Pulmonary artery endothelial cell (primary cell): ENCODE measurements at places on chromosomes 7 and 10.
A peak's percentile ranks its signal among the peaks of the same experiment; 100 is the strongest.

DNA sequence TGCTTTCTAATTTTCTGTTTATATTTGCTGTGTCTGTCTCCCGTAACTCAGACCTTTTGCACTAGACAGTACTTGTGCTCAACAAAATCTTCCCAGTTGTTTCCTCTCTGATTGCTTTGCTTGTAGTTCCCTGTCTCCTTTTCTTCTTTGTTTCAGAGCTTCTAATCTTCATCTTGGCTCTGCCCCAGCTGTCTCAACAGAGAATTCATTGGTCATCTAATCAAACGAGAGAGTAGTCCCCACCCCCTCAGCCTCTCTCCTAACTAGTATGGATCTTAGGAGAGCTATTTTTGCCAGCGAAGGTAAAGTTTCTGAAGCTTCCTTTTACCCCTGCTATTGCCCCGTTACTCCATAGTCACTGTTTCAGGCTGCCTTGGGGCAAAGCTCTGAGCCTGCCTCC, 32.8 kb downstream of the SLC26A4 start:
- no peak for DNase-seq

DNA sequence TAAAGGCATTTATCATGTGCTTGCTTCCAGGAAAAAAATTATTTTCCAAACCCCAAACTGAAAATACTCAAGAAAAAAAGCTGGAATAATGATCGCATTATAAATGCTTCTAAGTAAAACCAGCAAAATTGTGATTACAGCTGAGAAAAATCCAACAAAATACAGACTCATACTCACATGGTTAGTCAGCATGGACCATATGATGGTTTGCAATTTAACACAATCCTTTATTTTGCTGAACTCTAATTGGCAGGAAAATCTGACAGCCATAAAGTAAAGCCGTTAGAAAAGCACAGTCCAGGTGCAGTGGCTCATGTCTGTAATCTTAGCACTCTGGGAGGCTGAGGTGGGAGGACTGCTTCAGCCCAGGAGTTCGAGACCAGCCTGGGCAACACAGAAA, 59.6 kb downstream of the BRI3 start:
- no peak for DNase-seq

- peak; percentile 32 for DNase-seq
Measured at GRCh38 chr10:92880233-92880861, 32.0 kb downstream of the EXOC6 start.

DNA sequence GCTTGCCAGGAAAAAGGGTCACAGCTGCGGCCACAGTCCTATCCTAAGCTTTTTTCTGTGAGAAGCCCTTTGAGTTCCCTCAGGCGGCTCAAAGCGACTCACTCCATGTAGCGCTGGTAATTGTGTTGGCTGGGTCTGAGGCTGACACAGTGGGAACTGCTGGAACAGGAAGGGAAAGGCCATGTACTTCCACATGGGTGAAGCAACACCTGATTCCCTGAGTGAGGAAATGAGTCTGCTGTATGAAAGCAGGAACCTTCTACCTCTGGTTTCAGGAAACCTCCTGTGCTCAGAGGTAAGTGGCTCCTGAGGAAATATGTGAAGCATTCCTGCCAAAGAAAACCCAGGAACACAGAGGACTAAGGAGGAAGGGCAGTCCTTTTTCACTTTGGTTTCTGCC, 734.6 kb upstream of the SORCS1 start:
- no peak for DNase-seq

GRCh38 chr10:80612261-80612660, 74.6 kb downstream of the SH2D4B start:
- no peak for DNase-seq

GRCh38 chr10:59557052-59557451, 152.6 kb downstream of the SLC16A9 start:
- no peak for DNase-seq

DNA sequence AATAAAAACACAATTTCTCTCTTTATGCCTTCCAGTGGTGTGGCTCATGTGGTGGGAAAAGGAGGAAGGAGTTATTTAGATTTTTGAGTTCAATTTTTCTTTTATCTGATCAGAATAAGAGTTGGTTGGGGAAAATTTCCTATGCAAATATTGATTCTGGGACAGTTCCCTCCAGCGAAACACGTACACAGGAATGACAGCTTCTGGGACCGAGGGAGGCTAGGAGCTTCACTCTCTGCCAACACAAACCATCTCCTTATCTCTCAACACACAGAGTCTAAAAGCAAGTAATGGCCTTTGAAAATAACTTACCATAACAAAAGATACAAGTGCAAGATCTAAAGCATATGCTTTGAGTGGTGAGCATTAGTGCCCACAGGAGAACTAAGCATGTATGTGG, 122.7 kb downstream of the RAPGEF5 start:
- no peak for DNase-seq

DNA sequence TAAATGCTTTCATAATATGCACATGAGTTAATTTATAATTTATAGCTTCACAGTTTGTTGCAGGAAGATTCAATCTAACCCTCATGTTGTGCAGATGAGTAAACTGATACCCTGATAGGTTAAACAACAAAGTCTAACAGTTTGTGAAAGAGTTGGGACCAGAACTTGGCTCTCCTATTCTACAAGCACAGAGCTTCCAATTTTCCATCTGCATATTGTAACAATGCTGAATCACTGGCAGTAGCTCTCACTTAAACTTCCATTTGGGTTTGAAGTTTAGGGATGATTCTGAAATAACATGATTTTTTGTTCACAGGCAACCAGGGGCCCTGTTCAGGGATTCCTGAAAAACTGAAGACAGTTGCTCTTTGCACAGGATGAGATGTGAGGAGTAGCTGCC, 179.3 kb downstream of the XPNPEP1 start:
- no peak for DNase-seq

DNA sequence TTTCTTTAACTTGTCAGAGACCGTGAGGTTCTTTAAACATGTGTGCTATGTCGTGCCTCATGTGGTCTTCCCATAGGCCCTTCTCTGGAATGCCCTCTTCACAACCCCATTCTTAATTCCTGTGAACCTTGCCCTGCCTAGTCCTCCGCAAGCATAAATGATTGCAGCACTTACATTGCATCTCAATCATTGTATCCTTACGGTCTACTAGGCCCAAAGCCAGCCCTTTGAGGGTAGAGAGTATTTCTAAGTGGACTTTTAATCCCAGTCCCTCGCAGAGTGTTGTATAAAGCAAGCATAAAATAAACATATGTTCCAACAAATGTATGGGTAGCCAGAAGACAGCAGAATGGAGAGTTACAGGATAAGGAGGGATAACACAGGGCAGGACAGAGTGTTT, 92.1 kb upstream of the FAM133B start:
- DNase-seq = no peak

DNA sequence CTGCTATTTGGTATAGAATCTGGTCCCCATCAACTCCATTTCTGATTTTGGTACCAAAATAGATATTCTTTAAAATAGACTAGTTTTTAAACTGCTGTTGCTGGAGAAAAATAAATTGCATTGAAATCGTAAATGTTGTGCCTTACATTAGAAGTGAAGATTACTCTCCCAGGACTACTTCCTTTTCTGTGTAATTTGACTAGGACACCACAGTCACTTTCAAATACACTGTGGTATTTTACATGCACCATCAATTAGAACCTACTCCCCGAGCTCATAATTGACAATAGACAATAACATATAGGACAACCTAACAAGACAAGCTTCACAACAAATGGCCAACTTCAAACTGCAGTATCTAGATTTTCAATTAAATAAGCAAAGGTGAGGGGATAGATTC, 211.5 kb downstream of the DGKB start:
- DNase-seq = no peak

DNA sequence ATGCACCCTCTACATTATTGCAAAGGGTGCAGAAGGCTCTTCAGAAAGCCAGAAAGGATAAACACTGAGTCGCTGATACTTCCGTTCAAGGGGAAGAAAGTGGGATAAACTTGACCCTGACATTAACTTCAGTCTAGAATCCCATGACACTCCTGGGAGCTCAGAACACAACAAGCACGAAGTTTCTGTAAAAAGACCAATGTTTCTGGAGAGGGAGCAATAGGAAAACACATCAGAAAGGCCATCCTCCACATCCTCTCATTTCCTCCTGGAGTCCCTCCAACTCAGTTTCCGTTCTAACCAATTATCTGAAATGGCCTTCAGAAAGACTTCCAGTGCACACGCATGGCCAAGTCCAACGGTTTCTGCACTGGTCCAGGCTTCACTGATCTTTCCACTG, 113.5 kb downstream of the SORBS1 start:
- peak; percentile 40 for DNase-seq

GRCh38 chr7:19146699-19147098, 1.5 kb upstream of the FERD3L start:
- no peak for DNase-seq

DNA sequence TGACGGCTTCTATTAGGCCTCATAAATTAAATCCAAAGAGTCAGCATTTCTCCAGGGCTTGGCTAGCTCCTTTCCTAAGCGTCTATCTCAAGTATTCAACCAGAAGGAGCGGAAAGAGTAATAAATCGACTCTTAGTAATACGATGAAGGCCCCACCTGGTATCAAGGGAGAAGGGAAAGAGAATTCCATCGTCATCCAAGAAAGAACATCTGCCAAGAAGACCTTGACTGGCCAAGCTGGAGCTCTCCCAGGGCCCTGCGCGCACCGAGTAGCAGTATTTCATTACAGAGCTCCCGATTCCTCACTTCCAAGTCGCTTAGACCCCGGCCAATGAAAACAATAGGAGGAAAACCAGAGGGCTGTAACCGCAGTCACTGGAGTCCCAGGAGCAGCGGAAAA, 178.0 kb upstream of the FRMD4A start:
- DNase-seq = no peak

DNA sequence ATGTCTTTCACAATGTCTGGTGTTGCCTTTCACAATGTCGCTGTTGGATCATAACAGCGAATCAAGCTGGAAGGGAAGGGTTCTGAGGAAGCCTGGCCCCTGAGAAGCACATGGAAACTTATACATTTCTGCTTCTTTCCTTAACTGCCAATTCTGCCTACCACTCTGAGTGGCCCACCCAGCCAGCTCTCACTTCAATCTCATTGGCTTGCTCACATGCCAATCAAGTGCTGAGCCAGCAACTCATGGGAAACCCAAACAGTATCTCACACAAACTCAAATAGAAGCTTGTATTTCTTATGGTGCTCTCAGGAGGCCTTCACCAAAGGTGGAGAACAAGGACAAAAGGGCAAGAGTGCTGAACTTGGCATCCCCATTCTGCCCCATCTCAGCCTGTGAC, 117.4 kb upstream of the GPR26 start:
- no peak for DNase-seq

- no peak for DNase-seq
Measured at GRCh38 chr10:26799342-26799741, 61.4 kb downstream of the ABI1 start.

- no peak for DNase-seq
Measured at GRCh38 chr7:114660753-114661152, 246.1 kb downstream of the FOXP2 start.

DNA sequence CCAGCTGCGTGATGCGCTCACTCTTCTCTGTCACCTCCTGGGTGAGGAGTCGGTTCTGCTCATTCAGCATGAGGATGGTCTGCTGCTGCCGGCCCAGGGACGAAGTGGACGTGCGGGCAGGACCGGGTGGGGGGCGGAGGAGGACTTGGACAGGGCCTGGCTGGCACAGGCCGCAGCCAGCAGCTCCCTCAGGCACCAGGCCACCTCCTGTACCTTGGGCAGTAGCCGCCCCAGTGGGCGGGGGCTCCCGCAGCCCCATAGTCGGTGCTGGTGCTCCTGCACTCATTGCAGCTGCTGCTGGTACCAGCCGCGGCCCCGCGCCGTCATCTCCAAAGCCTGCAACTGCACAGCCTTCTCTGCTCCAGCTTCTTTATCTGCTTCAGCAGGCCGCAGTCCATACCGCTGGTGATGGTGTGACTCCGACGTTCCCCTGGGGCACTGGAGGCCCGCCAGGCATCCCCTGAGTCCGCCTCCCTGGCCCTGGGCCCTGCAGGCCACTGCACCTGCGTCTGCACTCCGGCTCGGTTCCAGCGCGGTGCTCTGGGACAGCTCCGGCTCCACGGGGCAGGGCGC, 884.9 kb upstream of the ZNF722 start:
- no peak for DNase-seq

DNA sequence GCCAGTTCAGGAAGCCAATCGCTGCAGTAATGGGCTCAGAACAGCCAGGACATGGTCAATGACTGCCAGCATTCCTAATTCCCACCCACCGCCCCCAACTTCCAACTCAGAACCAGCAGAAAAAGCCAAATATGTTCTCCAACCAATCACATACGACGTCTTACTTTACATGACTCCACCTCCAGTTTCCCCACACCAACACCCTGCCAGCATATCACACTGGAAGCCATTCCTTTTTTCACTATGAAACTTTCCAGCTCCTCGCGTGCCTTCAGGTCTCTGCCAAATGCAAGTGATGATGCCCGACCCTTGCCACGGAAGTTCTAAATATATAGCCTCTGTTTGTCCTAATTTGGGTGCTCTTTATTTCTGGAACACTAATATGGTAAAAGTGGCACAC, 12.5 kb downstream of the NPS start:
- DNase-seq = no peak

GRCh38 chr10:34121781-34122622, 693.1 kb downstream of the PARD3 start:
- peak; percentile 80 for DNase-seq

GRCh38 chr7:98323597-98324322, 42.3 kb downstream of the BRI3 start:
- DNase-seq = no peak

- DNase-seq = no peak
Measured at GRCh38 chr7:114095885-114096284, 177.1 kb upstream of the PPP1R3A start.

- DNase-seq = no peak
Measured at GRCh38 chr10:71046747-71047146, 158.4 kb upstream of the PCBD1 start.

- DNase-seq = no peak
Measured at GRCh38 chr10:117271427-117271826, 30.5 kb downstream of the SLC18A2 start.

DNA sequence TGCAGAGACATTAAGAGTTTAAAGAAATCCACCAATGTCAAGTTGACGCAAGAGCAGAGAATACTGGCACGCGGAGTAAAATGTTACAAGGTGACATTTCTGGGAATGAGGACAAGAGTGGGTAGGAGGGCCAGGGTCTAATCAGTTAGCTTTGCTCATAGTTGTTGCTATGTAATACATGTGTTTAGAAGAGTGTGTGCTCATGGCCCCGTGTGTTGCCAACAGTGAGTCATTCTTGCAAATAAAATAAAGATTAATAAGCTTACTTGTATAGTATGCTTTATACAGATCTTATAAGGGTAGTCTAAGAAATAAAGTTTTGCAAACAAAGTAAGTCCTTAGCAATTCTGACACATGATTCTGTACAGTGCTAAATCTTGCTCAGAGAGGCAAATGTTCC, 64.5 kb downstream of the DNMBP start:
- DNase-seq = peak; percentile 78

GRCh38 chr10:78472551-78472890, 438.9 kb downstream of the RPS24 start:
- no peak for DNase-seq
